ENCODE measurements at places on chromosomes 5 and 9.

DNA sequence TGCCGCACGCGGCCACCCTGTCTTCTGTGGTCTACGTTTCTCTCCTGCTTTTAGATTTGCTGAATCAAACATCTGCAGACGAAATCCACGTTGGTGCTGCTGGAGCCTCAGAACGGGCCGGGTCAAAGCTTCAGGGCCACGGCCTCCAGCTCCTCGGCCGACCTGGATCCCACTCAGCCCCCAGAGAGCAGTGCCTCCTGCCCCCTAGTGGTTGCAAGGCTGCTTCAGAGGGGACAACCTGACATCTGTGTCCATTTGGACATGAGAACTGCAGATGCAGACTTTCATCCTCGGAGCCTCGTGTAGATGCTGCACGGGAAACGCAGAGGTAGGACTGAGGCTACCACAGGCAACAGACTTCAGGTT, 23.0 kb upstream of the SLC6A3 start:
- no peak for DNase-seq

GRCh38 chr5:155897761-155898160, 429.2 kb upstream of the SGCD start:
- no peak for DNase-seq

- DNase-seq, result peak; percentile 19
These were observed 117.0 kb downstream of the CRB2 start for GRCh38 chr9:123472862-123473614.

DNA sequence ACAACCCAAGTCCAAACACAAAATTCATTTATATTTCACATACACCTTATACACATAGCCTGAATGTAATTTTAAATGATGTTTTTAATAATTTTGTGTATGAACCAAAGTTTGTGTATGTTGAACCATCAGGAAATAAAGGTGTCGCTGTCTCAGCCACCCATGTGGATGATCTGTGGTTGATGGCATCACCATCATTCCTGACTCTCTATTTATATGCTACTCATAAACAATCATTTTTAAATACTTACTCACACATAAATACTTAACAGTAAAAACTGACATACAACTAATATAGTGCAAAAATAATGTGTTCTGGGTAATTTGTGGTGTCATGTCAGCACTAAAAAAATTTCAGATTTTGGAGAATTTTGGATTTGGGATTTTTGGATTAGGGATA, 38.4 kb downstream of the SMC5 start:
- DNase-seq, result no peak

DNA sequence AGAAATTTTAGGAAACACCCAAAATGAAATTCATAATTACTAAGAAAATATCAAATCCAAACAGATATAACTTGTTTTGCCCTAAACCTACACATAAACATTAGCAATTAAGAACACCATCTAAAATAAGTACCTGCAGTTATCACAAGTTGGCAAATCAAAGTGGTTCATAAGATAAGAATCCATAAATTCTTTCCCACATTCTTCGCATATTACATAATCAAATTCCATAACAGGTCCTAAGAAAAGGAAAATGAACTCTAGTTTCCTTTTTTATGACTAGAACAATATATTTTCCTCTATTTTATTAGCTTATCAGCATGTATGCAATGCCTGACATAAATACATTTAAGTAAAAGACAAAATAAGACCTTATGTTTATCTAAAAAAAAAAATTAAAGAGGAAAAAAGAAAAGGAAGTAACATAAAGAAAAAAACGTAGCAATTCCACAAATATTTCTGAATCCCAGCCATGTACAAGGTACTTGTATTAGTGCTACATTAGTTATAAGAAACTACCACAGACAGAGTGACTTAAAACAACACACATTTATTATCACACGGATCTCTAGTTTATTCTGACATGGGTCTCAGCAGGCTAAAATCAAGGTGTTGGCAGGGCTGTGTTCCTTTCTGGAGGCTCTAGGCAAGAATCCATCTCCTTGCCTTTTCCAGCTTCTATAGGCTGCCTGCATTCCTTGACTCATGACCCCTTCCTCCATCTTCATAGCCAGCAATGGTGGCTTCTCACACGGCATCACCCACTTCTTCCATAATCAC, 7.5 kb downstream of the XPA start:
- no peak for DNase-seq

GRCh38 chr9:114464281-114465051, 40.8 kb downstream of the WHRN start:
- DNase-seq, result no peak

- DNase-seq, result no peak
These were observed 60.9 kb downstream of the CXXC5 start for GRCh38 chr5:139708877-139709581.

- no peak for DNase-seq
These were observed 67.2 kb downstream of the TSSK1B start for GRCh38 chr5:113367586-113367985.

GRCh38 chr5:108858959-108859358, 111.3 kb downstream of the FER start:
- DNase-seq, result no peak

GRCh38 chr9:100286257-100286656, 66.5 kb downstream of the TEX10 start:
- DNase-seq, result no peak

DNA sequence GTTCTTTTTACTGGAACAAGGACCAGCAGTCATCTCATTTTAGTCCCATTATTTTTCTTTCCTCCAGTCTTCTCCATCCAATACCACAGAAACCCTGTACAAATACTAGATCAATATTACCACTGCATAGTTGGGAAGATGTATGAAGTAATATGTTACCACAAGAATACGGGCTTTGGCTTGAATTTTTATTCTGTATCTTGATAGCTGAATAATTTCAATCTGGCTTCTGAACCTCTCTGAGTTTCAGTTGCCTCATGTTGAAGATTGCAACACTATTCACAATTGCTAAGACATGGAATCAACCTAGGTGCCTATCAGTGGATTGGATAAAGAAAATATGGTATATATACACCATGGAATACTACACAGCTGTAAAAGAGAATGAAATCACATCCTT, 82.9 kb downstream of the SGCD start:
- no peak for DNase-seq

DNA sequence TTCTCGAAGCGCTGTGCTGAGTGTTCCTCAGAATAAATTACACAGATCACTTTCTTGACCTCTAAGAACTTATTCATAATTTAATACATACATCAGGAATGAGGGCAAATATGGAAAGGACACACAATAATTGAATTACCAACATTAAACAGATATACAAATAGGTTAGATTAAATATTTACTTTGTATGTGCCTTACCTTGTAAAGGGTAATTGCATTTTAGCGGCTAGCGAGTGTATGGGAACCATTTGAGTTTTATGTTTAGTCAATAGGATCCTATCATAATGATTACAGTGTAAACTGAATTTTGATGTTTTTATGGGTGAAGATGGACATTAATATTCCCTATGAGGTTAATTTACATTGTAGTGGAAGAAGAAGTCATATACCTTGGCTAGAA, 1187.1 kb upstream of the WWC1 start:
- no peak for DNase-seq

DNA sequence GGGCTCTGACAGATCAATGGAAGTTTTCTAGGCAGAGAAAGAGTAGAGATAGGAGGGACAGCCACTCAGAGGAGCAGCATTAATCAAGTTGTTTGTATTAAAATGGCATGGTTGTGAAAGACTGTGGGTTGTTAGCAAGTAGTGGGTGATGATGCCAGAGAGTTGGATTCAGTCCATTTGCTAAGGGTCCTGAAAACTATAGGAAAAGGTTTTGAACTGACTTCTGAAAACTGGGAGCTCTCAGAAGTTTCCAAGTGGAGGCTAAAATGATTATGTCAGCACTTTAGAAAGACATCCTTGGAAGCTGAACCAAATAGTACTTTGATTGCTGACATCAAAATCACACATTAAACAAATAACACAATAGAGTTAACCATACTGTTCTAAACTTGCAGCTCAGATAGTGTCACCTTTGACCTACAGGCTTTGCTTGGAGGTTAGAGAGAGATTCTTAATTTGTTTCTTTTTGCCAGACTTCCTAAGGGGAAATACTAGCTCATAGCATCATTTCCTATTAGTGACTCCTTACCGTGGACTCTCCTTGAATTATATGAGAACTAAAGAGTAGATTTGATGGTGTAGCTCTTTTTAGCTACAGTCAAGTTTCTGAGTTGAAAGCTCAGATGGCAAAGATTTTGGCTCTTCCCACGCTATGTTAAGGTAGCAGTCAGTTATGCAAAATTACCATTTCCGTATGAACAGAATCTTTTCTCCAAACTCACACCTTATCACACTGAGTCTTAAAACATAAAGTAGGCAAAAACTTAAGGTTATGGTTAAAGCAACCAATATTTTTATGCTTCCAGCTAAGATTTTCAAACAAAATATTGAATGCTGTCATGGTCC, 277.1 kb downstream of the NR3C1 start:
- no peak for DNase-seq

DNA sequence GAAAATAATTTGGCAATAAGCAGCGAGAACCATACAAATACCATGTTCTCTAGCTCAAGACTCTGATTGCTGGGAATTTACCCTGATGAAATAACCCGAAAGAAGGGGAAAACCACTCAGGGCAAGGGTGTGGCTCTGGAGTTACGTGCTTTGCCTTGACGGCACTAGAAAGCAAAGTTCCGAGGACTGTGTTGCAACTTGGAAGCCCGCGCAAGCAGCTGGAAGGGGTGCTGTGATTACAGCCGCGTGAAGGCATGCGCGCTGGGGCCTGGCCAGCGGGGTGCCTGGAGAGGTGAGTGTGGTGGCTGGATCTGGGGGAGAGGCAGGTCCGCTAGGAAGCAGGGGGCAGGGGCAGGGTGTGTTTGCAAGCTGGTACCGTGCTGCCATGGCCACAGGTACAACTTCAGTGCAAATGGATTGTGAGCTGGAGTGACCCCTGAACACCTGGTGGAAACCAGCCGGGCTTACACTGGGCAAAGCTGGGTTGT, 52.6 kb upstream of the CNOT6 start:
- no peak for DNase-seq

- no peak for DNase-seq
These were observed 14.2 kb upstream of the FRRS1L start for GRCh38 chr9:109181284-109181683.

GRCh38 chr9:121556082-121556481, 56.4 kb upstream of the GGTA1 start:
- DNase-seq, result no peak

DNA sequence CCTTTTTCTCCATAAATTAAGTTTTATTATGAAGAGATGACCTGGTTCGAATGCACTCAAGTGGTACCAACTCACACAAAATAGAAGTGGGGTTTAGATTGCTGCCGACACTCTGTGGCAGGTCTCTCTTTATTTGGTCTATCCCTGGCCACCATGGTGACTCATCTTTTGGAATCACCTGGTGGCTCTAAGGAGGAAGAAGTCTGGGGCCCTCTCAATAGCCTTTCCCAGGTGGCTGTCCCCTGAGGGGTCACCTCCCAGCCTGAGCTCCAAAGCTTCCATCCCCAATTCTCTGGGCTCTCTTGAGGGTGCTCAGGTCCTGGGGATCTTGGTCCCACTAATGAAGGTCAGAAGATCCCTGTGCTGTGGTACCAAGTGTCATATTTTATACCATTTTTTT, 136.8 kb downstream of the MVB12B start:
- DNase-seq, result no peak

DNA sequence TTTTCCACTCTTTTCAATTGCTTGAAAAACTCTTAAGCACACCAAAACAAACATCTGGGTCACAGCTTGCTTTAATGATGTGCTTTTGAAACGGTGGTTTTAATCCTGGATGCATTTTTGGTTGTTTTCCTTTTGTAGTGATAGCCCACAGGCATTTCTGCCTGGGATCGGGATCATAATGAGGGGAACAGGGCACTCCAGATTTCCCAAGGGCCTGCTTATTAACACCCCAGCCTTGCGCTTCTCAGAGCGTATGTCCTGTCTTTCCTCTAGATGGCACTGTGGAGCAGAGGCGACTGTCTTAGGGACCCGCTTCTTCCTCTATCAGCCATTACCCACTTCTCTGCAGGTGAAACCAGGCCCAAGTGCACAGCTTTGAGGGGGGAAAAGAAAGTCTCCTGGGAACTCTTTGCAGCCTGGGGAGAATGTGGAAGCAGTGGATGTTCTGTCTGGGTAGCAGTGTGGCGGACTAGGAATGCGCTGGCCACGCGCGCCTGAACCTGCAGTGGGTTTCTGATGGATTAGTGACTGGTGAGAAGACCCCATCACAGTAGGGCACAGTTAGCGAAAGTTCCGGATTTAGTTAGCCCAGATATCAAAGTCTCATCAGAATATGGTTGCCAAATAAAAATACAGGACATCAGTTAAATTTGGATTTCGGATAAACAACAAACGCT, 190.1 kb downstream of the GNA14 start:
- DNase-seq, result no peak

- DNase-seq, result no peak
These were observed 1763.7 kb downstream of the EFNA5 start for GRCh38 chr5:105907016-105907415.

DNA sequence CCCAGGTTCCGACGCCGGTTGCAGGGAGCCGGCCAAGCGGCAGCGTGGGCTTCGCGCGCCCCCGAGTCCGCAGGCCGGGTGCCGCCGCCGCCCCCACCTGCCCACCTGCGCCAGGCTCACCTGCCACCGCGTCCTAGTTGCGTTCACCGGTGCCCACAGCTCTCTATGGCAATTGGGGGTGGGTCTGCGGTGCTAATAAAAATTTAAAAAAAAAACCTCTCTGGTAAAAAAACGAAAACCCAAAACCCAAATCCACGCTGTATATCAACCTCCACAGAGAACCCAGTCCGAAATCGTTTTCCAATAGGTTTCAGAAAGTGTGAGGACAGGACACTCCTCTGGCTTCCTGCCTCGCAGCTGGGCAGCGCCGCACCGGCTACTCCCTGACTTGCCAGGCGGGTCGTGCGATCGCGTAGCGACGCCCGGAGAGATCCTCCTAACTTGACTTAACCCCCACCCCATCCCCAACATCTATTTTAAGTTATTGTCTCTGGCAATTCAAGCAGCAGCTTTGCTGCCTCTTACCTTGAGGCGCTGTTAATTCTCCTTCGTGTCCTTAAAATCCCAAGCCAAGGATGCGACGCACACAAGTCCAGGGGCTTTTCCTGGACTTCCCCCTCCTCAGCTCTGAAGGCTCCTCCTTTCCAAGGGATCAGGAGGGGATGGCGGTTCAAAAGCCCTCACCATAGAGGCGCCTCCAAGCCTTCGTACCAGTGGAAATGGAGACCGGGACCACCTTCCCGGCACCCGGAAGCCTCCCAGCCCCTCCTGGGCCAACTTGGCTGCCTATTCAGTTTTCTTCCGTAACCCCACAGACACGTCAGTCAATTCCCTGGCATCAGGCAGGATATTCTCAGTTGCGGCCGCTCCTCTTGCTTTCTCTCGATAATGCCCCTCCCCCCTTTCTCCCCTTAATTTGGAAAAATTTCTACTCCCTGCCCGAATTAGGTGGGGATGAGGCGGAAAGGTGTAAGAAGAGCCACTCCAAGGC, 1639.4 kb upstream of the C9orf72 start:
- DNase-seq, result peak; percentile 45

GRCh38 chr5:115736004-115736689, 80.3 kb downstream of the CDO1 start:
- no peak for DNase-seq

GRCh38 chr5:36655161-36655560, 48.8 kb downstream of the SLC1A3 start:
- no peak for DNase-seq

DNA sequence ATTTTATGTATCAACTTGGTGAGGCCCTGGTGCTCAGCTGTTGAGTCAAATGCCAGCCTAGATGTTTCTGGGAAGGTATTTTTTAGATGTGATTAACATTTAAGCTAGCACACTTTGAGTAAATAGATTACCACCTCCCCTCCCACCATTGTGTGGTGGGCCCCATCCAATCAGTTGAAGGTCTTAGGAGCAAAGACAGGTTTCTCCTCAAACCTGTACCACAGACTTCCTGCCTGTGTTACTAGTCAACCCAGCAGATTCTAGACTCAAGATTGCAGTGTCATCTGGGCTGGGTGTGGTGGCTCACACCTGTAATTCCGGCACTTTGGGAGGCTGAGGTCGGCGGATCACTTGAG, 33.8 kb downstream of the MRPL36 start:
- no peak for DNase-seq

All from NCI-H446 treated with DMSO at 0.1 percent for 48 hours (cell line).